ENCODE measurements at places on chromosomes 3 and 15.
A peak's percentile ranks its signal among the peaks of the same experiment; 100 is the strongest.

- no peak for DNase-seq
Measured at GRCh38 chr15:45703670-45704328, 69.0 kb downstream of the SQOR start.

DNA sequence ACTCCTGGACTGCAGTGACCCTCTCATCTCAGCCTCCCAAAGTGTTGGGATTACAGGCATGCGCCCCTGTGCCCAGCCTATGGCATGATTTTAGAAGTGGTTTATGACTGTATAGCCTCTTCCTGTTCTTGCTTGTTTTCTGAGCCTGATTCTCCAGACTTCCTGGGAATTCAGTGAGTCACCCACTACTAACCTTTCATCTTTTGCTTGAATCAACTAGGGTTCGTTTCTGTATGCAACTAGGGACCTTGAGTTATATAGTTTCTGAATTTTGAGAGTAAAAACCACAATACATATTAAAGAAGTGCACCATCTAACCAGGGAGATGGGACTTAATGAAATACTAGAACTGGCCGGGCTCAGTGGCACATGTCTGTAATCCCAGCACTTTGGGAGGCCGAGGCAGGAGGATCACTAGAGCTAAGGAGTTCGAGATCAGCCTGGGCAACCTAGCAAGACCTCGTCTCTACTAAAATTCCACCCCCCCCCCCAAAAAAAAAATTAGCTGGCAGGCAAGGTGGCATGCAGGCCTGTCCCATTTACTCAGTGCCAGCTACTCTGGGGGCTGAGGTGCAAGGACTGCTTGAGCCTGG is 76.0 kb downstream of the ZNF609 start:
- no peak for DNase-seq

DNA sequence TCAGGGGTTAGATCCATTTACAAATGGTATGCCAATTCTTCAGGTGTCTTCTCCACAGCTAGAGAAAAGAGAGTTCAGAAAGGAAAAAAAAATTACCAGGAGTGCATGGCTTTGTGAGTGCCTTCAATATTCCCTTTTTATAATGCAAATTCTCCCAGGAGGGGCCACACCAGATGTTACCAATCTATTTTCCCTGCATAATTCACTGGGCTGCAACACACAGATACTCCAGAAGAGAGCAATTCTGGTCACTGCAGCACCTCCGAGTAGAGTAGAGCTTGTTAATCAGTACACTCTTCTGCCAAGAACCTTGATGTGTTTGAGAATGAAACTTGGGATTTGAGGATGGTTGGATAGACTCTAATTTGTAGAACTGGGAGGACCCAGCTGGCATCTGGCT is 80.7 kb upstream of the SPRED1 start:
- DNase-seq, result no peak

- DNase-seq, result no peak
Measured at GRCh38 chr3:194095464-194095863, 40.5 kb upstream of the HES1 start.

GRCh38 chr3:37499864-37500263 is 325.5 kb upstream of the LRRFIP2 start:
- DNase-seq, result no peak

GRCh38 chr15:34855893-34856292 is 60.5 kb upstream of the ACTC1 start:
- DNase-seq, result peak; percentile 50

- DNase-seq, result no peak
Measured at GRCh38 chr15:56757875-56758274, 24.6 kb upstream of the ZNF280D start.

- peak; percentile 16 for DNase-seq
Measured at GRCh38 chr3:183178833-183179549, 16.5 kb upstream of the LAMP3 start.

- DNase-seq, result no peak
Measured at GRCh38 chr15:78689626-78690025, 48.6 kb upstream of the CHRNB4 start.

DNA sequence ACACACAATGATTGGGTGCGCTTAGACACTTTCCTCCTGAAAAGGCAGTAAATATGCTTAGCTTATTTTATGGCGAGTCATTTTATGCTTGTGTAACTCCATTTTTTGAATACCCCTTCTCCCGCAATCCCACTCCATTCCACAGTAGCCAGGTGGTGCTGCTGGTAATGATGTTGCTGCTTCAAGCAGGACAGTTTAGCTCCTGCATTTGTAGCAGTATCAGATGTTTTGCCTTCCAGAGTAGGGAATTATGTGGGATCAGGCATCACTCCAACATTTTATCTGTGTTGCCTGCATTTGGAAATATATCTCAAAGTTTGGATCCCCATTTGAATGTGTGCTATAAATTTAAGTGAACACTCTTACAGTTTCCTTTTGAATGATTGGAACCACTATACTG is 302.1 kb upstream of the SGO1 start:
- no peak for DNase-seq

GRCh38 chr15:88644741-88645140 is 5.9 kb downstream of the ISG20 start:
- DNase-seq, result no peak

GRCh38 chr3:177300039-177300833 is 103.0 kb upstream of the TBL1XR1 start:
- DNase-seq, result peak; percentile 35

GRCh38 chr3:13347390-13347950 is 72.7 kb downstream of the NUP210 start:
- DNase-seq, result no peak

DNA sequence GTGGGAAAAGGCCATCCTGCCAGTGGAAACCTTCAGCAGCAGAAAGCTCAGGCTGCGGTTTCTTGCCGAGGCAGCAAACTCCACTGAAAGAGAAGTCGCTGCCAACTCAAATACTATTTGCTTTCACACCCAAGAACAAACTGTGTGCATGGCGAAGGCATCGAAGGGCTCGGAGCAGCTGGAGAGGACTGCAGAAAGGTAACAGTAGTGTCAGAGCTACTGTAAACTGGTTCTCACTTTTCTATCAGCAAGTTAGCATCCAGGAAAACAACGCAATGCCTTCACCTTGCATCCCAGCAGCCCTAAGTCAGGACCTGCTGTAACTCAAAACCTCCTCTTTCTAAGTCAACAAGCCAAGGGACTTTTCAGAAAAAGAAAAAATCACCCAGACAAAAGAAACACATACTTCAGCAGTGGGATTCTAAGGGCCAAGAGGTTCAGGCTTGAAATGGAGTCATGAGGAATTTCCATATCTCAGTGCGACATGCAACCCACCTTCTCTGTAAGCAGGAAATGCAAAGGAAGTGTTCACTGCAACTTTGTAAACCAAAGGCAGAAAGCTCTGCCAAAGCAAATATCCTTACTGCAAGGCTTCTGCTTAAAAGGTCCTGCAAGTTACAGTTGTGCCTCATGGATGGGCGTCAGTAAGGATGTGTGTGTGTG is 193.5 kb downstream of the FOXP1 start:
- DNase-seq, result peak; percentile 29

GRCh38 chr3:141076036-141076773 is 25.1 kb downstream of the SPSB4 start:
- no peak for DNase-seq

DNA sequence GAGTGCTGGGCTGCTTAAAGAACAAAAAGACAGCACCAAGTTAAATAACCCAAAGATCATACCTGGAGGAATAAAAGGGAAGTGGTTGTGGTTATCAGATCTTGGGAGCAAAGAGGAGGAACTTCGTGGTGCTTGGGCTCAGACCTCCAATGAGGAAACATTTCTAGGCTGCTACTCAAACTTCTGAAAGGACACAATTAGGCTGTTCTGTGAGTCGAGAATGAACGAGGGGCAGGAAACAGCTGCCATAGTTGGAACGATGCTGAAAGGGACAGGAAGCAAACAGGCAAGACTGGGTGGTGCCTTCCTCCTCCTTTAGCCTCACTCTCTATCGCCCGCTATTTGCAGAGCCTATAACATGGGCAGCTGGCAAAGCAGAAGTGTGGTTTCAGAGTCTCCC is 276.3 kb upstream of the ARRDC4 start:
- no peak for DNase-seq

DNA sequence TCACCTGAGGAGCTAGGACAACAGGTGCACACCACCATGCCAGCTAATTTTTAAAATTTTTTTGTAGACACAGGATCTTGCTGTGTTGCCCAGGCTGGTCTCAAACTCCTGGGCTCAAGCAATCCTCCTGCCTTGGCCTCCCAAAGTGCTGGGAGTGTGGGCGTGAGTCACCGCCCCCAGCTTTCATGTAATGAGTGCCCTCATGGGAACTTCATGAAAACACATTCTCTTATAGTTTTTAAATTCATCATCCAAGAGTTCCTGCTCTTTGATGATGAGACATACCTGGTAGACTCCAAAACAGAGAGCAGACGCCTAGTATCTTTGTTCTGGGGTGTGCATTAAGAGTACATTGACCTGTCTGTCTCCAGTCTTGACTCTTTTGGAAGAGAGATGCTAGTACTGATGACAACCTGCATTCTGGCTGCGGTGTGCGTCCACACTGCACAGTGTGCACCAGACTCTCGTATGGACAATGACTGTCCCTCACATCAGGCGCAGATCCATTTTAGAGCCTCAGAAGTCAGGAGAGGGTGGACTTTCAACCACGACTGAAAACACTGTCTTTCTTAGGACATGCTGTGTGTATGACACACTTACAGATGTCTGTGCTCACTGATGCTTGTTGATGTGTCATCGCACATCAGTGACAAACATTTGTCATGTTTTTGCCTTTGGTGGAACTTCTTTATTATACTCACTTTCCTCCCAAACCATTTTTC is 2.0 kb downstream of the NRROS start:
- DNase-seq, result no peak

GRCh38 chr15:90062023-90062442 is 40.2 kb downstream of the IDH2 start:
- DNase-seq, result peak; percentile 54

- DNase-seq, result no peak
Measured at GRCh38 chr3:57598765-57599360, 1.7 kb upstream of the ARF4 start.

GRCh38 chr3:46905213-46905560 is 27.7 kb downstream of the PTH1R start:
- DNase-seq, result no peak

DNA sequence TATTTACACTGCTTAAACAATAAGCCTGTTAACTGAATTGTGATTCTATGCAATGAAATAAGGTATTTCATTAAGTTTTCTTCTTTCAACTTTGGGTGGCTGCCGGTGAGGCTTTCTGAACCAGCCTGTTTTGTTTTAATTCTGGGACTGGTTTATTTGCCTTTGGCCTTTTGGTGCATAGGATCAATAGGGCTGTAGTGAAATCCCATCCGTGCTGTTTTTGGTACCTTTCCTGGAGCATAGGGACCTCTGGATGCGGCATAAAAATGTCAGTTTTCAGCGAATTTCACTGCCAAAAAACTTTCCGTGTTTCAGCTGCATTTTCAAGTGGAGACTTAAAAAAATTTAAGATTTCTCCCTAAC is 514 bp downstream of the PLS1 start:
- no peak for DNase-seq

DNA sequence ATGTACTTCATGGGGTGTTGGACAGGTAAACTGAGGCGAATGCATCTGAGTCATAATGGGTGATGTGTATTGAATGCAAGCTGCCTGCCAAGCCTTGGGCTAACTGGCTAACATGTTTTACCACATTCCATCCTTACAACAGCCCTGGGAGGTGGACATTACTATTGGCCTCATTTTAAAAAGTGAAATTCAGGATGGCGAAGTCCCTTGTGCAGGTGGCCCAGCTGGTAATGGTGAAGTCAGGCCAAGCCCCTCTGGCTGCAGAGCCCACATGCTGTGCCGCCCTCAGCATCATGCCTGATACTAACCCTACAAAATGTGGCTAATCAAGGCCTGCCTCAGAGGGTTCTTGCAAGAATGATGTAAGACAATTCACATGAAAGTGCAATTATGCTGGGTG is 60.0 kb upstream of the CHD2 start:
- DNase-seq, result no peak

- DNase-seq, result peak; percentile 47
Measured at GRCh38 chr15:65101411-65101890, 13.5 kb downstream of the UBAP1L start.

GRCh38 chr3:52393959-52394670 is 50.8 kb downstream of the SEMA3G start:
- DNase-seq, result no peak

DNA sequence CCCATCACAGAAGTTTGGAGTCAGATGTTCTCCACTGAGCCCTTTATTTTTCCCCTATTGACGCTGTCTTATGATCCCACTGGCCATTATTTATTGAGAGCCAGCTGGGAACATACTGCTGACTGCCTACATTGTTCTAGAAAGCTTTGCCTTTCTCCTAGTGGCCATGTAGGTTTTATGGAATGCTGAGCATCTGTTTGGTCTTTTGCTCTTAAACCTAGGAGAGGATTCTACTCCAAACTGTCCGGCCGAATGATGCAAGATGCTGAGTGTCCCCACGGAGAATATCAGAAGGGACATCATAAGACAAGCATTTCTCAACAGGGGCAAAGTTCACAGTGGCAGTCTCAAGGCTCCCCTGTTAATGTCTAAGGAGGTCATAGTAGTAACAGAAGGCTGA is 171.4 kb downstream of the ARRDC4 start:
- no peak for DNase-seq

- no peak for DNase-seq
Measured at GRCh38 chr3:177426878-177427495, 229.7 kb upstream of the TBL1XR1 start.

GRCh38 chr3:105674437-105675065 is 194.3 kb downstream of the CBLB start:
- DNase-seq, result no peak

GRCh38 chr15:101368861-101369642 is 74.0 kb upstream of the SNRPA1 start:
- no peak for DNase-seq

DNA sequence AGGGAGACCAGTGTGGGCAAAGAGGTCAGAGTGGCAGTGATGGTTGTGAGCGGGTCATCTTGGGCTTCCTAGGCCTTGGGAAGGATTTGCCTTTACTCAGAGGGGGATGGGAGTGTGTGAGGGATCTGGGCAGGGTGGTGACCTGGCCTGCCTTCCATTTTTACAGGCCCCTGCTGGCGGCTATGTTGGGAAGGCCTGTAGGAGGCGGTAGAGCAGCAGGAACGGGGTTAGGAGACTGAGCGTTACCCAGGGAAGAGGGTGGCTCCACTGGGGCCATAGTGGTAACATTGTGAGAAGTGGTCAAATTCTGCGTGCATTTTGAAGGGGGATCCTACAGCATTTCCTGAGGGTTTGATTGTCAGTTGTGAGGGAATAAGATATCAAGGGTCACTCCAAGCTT is 307.3 kb upstream of the CTDSPL start:
- no peak for DNase-seq

GRCh38 chr15:74613953-74614743 is 1.5 kb upstream of the CLK3 start:
- DNase-seq, result no peak

GRCh38 chr3:158679547-158680000 is 7.1 kb upstream of the LXN start:
- DNase-seq, result no peak
